Activated naive CD4-positive, alpha-beta T cell treated with anti-CD3 and anti-CD28 coated beads, Interleukin-2, amount 50 U/mL, for 16 hours (primary cell): ENCODE measurements at places on chromosomes 3 and 15.

- DNase-seq, result no peak
Observed at GRCh38 chr3:159185443-159186050, 383.7 kb downstream of the MFSD1 start.

DNA sequence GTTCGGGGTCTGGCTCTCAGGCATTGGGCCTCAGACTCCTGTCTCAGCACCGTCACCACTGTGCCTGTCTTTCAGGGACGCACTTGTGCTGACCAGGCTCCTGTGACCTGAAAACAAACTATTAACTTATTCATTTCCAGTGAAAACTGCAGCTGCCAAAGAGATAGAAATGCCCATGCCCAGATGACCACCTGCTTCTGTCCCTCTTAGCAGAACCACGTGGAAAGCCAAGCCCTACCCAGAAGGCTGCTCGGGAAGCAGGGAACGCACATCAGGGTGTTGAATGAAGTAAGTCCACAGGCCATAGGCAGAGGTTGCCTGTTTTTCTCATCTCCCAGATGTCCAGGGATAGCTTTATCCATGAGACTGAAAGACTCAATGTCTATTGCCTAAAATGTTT is 219.3 kb downstream of the EBLN2 start:
- no peak for DNase-seq

DNA sequence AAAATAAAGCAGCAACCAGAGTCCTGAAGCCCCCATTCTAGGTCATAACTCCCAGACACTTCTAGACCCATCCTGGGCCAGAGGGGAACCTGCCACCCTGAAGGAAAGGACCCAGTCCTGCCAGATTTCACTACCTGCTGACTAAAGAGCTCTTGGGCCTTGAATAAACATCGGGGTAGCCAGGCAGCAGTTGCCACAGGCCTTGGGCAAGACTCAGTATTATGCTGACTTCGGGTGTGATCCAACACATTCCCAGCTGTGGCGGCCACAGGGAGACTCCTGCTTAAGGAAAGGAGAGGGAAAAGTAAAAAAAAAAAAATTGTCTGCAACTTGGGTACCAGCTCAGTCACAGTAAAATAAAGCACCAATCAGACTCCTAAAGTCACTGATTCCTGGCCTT is 23.8 kb downstream of the NEDD4 start:
- DNase-seq, result no peak

- DNase-seq, result no peak
Observed at GRCh38 chr3:18143258-18143780, 281.8 kb downstream of the SATB1 start.

- DNase-seq, result peak; percentile 72
Observed at GRCh38 chr15:67762610-67763368, 62.5 kb upstream of the SKOR1 start.

DNA sequence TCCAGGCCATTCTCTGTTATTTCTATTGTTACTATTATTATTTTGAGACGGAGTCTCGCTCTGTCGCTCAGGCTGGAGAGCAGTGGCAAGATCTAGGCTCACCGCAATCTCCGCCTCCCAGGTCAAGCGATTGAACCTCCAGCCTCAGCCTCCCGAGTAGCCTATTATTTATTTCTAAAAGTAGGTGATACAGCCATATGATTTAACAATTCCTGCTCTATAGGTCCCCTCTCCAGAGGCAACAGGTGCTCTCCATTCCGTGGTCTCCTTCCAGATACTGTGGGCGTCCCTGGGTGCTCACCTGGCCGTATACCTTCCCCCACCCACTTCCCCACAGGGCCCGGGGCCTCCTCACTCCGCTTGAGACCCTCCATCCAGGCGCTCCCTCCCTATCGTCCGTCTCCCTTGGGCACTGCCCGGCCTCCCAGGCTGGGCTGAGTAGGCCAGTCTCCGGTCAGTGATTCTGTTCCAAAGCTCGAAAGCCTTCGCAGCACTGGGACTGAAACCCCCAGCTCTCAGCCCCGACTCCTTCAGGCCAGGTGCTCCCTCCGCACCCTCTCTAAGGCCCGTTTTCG is 708 bp upstream of the PTPN23 start:
- DNase-seq, result no peak

GRCh38 chr3:72401005-72401545 is 447.2 kb downstream of the SHQ1 start:
- no peak for DNase-seq

GRCh38 chr15:58966698-58967097 is 20.8 kb upstream of the RNF111 start:
- DNase-seq, result no peak

GRCh38 chr3:173891272-173892100 is 493.9 kb downstream of the NLGN1 start:
- DNase-seq, result no peak

DNA sequence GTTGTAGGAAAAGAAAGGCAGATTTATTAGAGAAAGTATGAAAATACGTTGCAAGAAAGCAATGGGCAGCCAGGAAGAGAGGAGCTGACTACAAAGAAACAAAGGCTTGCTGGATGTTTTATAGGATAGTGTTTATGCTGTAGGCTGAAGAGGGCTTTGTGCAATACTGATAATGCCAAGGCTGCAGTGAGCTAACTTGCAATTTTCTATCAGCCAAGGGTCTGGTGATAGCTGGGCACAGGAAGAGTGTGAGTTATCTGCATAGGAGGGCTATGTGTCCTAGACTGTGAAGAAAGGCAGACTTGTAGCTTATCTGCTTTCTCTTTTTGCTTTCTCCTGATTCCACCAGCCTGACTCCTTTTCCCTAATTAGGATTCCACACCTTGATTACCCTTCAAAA is 51.3 kb upstream of the OSBPL11 start:
- DNase-seq, result no peak

GRCh38 chr3:177169936-177170722 is 27.2 kb downstream of the TBL1XR1 start:
- DNase-seq, result no peak

- no peak for DNase-seq
Observed at GRCh38 chr3:28853830-28854229, 427.0 kb upstream of the RBMS3 start.

- DNase-seq, result no peak
Observed at GRCh38 chr15:40808861-40809450, 1.7 kb upstream of the DNAJC17 start.

- peak; percentile 21 for DNase-seq
Observed at GRCh38 chr3:114706591-114707232, 412.9 kb downstream of the TIGIT start.

- DNase-seq, result no peak
Observed at GRCh38 chr3:13863382-13863952, 16.4 kb downstream of the WNT7A start.

GRCh38 chr3:13079051-13079450 is 5.8 kb upstream of the IQSEC1 start:
- DNase-seq, result no peak

DNA sequence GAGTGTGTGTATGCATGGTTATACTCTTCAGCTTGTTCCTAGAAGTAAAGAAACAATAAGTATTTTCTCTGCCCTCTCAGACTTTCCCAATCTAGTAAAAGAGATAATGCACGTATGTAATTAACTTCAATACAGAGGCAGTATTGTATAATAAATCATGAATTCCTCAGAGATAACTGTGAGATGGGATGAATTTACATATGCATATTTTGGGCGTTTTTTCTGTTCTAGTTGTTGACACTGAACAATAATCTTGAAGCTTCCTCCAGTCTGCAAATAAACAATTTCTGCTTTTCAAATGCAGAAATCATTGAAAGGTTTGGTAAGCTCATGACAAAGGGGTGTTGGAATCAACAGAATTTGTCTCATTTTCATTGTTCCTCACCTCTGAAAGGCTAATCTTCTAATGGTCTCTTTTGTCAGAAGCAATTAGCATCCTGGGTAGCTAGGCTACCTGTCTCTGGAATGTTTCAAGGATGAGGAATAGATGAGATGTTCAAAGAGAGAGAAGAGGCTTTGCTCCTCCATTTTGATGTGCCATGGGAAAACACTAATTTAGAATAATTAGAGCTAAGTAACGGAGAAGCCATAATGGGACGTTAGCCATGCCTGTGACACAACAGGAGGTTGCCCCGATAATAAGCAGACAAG is 43.3 kb upstream of the SIAH2 start:
- no peak for DNase-seq

DNA sequence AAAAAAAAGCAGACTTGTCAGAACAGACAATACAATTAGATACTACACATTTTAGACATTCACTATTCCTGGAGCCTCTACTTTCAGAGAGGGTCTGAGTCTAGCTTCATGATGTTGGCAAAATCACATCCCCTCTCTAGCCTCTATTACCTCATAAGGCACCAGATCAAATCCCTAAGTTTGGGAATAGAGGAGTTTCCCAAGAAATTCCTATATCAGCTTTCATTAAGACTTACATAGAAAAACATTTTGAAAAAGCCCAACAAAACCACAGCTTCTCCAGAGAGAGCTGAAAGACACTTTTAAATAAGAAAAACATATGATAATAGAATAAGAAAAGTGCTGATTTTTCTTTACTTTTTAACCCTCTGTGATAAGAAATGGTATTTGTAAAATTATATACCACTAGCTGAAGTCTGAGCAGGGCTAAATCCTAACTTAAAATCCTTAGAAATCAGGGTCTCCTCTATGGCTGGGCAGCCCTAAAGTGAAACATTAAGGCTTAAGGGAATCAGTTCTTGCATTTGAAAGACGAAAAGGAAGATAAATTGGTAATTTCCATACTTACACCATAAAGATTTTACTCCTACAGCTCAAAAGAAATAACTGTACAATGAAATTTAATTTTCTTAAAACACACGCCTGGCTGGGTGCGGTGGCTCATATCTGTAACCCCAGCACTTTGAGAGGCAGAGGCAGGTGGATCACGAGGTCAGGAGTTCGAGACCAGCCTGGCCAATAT is 4.3 kb downstream of the TBC1D2B start:
- no peak for DNase-seq

DNA sequence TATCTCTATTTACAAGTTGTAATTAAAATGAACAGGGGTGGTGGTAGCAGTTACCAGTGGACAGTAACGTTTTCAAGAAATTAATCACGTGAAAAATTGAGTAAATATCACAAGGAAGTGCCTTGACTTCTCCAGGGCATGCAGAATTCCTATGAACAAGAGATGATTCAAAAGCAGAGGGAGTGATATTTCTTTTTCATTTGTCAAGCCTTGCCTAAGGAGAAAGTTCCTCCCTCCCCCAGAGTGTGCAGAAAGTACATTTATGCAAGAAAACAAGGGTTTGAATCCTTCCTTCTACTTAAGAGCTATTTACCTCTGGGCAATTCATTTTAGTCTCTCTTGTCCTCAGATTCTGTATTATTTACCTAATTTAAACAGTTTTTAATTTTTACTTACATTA is 53.3 kb upstream of the ZNF385D start:
- no peak for DNase-seq

- no peak for DNase-seq
Observed at GRCh38 chr15:51982770-51983103, 11.2 kb upstream of the LEO1 start.

GRCh38 chr3:73072634-73073033 is 11.2 kb downstream of the EBLN2 start:
- no peak for DNase-seq

- DNase-seq, result no peak
Observed at GRCh38 chr3:88412346-88412745, 262.6 kb downstream of the C3orf38 start.

GRCh38 chr15:23372284-23372683 is 17.7 kb downstream of the GOLGA8S start:
- no peak for DNase-seq

DNA sequence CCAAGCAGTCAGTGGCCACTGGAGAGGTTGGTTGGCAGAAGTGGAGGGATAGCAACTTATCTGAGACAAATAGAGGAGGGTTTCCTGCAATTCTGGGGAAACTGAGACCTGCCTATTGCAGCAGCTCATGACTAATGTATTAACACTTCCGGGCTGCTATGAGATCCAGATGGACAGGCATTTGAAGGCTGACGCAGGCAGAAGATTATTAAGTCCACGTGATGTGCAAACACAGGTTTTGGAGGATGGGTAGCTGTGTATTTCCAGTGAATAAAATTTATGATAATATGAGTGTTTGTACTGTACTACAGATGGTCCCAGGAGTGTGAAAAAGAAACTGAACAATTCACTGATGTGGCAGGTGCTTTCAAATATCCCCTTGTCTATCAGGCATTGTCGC is 28.5 kb upstream of the CFAP161 start:
- no peak for DNase-seq

- no peak for DNase-seq
Observed at GRCh38 chr3:41893977-41894376, 67.9 kb downstream of the ULK4 start.

GRCh38 chr15:89442671-89443307 is 53.6 kb downstream of the RHCG start:
- peak; percentile 31 for DNase-seq

DNA sequence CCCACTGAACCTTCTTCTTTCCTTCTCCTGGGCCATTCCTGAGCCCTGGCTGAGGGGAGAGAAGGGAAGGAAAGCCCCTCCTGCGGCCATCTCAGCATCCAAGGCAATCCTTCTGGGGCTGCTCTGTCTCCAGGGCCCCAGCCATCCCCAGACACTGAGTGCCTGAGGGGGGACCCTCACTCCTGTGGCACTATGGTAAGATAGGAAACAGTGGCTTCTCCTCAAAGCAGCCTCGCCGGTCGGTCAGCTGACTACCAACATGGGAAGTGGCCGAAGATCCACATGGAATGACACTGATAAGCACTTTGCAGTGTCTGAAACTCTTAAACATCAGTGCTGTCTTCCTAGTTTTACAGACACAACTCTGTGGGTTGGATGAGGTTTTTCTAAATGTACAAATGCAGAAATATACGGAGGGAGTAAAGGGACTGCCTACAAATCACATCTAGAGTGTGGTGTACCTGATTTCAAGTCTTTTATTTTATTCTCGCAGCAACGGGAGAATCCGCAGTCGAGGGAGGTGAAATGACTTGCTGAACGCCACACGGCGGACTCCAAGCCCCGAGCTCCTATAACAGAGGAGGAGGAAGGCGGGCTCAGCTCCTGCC is 973 bp upstream of the ITPKA start:
- no peak for DNase-seq

GRCh38 chr15:35496585-35496984 is 49.4 kb downstream of the DPH6 start:
- no peak for DNase-seq

GRCh38 chr15:96728591-96728990 is 398.1 kb downstream of the NR2F2 start:
- no peak for DNase-seq
